ENCODE measurements at places on chromosomes 3 and 15.

DNA sequence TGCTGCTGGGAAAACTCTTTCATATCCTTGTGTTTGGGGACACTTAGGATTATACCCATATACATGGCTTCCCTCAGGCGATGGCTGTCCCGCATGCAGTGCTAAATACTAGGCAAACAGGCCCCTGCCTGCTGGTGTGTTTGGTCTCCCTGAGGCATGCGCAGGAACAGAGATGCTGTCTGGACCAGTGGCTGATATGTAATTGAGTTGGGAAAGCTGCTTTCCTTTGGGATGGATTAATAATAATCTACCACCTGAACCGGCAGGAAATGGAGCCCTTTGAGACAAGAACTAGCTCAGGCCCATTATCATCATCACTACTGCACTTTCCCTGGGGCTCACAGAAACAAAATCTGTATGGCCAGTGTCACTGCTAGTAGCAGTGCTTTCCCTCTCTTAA is 18.0 kb downstream of the ZDHHC3 start:
- DNase-seq, result no peak
- H3K27me3 ChIP-seq, result no peaks in the 10 kb centered on the region
- H3K4me1 ChIP-seq, result no peaks in the 10 kb centered on the region
- no peak overlapping the region for H3K4me3 ChIP-seq

DNA sequence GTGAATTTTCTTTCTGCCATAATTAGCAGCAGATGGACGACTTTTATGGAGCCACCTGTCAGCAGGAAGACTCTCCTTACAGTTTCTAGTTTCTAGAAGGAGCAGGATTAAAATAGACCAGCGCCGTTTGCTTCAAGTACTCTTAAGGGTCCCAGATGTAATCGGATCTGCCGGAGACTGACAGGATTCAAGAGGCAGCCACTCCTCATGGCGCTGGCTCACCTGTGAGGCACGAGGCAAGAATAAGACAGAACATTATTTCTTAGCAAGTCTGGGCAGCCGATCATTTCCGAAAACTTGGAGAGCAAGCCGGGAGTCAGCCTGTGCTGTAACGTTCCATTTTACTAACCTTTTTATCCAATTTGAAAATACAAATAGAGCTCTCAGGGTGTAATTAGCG is 410.4 kb upstream of the RORA start:
- no peak for DNase-seq
- H3K4me3 ChIP-seq, result no peak overlapping the region
- no peak overlapping the region for H3K27ac ChIP-seq
- H3K4me1 ChIP-seq, result no peaks in the 10 kb centered on the region
- peaks cover 2% of the 10 kb centered on the region for H3K27me3 ChIP-seq

GRCh38 chr3:173793963-173794362 is 396.4 kb downstream of the NLGN1 start:
- H3K27me3 ChIP-seq, result no peaks in the 10 kb centered on the region
- no peaks in the 10 kb centered on the region for H3K4me1 ChIP-seq
- H3K27ac ChIP-seq, result no peak overlapping the region
- no peak overlapping the region for H3K4me3 ChIP-seq
- no peak for DNase-seq

GRCh38 chr3:122961146-122961545 is 66.4 kb downstream of the SEMA5B start:
- no peak overlapping the region for H3K27ac ChIP-seq
- H3K36me3 ChIP-seq, result no peaks in the 10 kb centered on the region
- H3K4me1 ChIP-seq, result peaks cover 3% of the 10 kb centered on the region
- no peak overlapping the region for H3K4me3 ChIP-seq

DNA sequence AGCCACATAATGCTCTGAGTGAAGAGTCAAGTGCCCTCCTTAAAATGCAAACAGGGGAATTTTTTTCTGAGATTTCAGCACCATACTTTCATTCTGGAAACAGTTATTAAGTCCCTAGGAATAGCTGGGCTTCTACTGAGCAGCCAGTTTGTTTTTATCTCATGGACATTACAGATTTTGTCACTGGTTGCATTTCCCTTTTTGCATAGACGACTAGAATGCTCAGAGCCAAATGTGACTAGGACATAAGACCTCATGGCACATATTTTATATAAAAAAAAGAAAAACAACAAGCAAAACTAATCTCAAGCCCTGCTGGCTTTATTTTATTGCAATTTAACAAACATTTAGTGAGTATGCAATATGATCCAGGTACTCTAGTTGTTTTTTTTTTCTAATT is 112.7 kb upstream of the NANOGP8 start:
- H3K27me3 ChIP-seq, result no peaks in the 10 kb centered on the region
- H3K27ac ChIP-seq, result no peak overlapping the region
- H3K4me3 ChIP-seq, result no peak overlapping the region
- no peak for DNase-seq
- H3K36me3 ChIP-seq, result no peaks in the 10 kb centered on the region
- no peaks in the 10 kb centered on the region for H3K4me1 ChIP-seq

DNA sequence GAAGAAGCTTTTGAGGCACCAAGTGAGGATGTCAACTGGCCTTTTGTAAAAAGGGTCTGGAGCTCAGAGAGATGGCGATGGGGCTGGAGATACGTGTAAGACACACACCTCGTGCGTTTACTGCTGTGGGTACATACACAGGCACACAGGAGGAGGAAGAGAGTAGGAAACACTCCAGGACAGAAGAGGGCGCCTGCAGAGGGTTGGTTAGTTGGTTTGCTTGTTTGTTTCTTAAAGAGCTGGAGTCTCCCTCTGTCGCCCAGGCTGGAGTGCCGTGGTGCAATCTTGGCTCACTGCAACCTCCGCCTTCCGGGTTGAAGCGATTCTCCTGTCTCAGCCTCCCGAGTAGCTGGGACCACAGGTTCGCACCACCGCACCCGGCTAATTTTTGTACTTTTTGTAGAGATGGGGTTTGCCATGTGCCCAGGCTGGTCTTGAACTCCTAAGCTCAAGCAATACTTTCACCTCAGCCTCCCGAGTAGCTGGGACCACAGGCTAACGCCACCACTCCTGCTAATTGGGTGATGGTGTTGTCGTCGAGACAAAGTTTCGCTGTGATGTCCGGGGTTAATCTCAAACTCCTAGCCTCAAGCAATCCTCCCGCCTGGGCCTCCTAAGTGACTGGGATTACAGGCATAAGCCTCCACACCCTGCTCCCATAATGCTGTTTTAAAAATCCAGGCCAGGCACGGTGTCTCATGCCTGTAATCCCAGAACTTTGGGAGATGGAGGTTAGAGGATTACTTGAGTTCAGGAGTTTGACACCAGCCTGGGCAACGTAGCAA is 1.3 kb upstream of the PRR20G start:
- no peak overlapping the region for H3K27ac ChIP-seq
- no peaks in the 10 kb centered on the region for H3K27me3 ChIP-seq
- H3K4me3 ChIP-seq, result no peak overlapping the region
- H3K4me1 ChIP-seq, result no peaks in the 10 kb centered on the region
- H3K36me3 ChIP-seq, result no peaks in the 10 kb centered on the region

- DNase-seq, result no peak
- no peak overlapping the region for H3K4me3 ChIP-seq
- no peaks in the 10 kb centered on the region for H3K36me3 ChIP-seq
- no peaks in the 10 kb centered on the region for H3K4me1 ChIP-seq
- no peak overlapping the region for H3K27ac ChIP-seq
- peaks cover 4% of the 10 kb centered on the region for H3K27me3 ChIP-seq
Measured at GRCh38 chr3:54178376-54178775, 56.0 kb downstream of the CACNA2D3 start.

DNA sequence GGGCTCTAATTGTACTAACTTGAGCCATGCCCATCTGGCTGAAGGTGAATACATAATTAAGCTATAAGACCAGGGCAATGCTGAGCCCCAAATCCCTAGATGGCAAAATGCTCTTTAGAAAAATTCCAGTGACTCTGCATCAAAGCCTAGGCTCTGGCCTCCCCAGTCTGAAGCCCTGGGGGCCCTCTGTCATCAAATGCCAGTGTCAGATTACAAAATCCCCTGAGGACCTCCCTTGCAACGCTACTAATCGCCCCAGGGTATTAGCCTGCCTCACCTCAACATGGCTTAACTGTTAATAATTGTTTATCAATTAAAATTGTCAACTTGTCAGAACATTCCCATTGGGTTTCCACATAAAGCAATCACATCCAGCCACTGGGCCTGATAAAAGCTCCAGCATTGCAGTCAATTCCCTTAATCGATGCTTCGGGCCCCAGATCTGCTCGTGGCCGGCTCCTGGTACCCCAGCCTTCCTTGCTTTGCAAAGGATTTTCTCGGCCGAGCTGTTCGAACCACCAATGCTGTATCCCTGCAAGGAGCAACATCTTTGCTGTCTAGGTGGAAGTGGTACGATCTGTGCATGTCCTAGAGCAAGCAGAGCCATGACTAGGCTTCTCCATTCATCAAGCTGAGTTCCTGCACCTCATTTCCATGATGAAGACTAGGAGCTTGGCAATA is 151.7 kb downstream of the MEGF11 start:
- no peak overlapping the region for H3K4me3 ChIP-seq
- no peak overlapping the region for H3K27ac ChIP-seq
- H3K4me1 ChIP-seq, result no peaks in the 10 kb centered on the region
- no peak for DNase-seq

DNA sequence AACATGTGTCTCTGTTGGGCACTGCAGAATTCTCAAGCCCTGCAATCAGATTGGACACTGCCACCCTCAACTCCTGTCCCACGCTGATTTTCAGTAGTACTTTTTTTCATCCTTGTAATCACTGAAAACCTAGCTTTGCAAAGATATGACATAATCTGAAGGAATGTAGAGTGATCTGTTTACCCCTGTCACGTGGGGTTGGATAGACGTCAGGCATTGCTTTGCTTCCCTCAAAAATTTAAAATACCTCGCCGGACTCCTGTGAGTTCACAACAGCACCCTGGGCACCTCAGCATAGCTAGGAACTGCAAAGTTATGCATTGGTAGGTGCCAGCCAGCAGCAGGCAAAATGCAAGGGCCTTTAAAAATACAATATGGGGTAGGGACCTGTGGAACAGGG is 71.1 kb upstream of the OXTR start:
- DNase-seq, result no peak
- H3K4me1 ChIP-seq, result no peaks in the 10 kb centered on the region
- no peaks in the 10 kb centered on the region for H3K36me3 ChIP-seq
- no peak overlapping the region for H3K27ac ChIP-seq

DNA sequence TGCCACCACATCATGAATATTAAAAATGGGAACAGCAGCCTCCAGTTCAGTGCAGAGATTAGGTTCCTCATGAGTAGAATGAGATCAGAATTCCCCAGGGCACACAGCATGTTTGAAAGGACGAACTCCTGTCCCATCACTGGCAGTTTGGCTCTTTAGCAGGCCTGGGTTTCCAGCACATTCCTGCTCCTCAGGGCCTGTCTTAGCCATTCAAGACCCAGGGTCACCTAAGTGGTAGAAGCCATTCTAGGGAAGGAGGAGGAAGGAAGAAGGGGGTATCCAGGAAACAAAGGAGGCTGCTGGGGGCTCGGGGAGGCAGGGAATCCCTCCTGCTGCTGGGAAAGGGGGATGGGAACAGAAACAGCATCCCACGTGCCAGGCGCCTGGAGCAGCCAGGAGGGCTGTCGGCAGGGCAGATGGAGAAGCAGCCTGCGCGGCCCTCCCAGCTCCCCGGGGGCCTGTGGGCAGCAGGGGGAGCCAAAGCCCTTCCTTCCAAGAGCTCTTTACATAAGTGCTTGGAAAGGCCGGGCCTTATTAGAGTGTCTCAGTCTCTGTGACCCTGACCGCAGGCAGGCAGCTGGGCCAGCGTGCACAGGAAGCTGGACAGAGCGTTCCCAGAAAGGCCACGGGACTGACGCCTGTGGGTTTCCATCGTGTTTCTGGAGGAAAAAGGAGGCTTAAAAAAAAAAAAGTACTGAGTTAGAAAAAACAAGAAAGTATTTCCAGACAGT is 24.7 kb downstream of the LOXL1 start:
- no peaks in the 10 kb centered on the region for H3K27me3 ChIP-seq
- no peak overlapping the region for H3K4me3 ChIP-seq
- peaks cover 12% of the 10 kb centered on the region for H3K4me1 ChIP-seq
- DNase-seq, result peak; percentile 84
- H3K27ac ChIP-seq, result peak overlapping the region; percentile 78
- H3K36me3 ChIP-seq, result no peaks in the 10 kb centered on the region

DNA sequence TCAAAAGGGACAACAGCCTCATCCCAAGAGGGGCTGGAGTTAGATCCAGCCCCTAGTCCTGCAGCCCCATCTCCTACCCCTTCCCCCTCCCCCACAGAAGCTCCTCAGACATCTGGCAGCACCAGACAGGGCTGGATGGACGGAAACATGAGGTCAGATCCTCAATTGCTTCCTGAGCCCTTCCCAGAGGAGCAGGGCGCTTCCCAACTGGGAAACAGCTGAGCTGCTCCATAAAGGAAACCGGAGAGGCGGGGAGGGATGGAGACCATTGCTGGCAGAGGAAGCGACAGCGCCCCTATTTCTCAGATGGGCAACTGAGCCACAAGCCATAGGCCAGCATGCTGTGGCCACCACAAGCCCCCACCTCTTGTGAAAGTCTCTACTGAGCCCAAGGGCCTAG is 18.3 kb upstream of the CYP11A1 start:
- DNase-seq, result no peak
- H3K36me3 ChIP-seq, result no peaks in the 10 kb centered on the region
- H3K27ac ChIP-seq, result no peak overlapping the region
- no peak overlapping the region for H3K4me3 ChIP-seq
- peaks cover 27% of the 10 kb centered on the region for H3K4me1 ChIP-seq

- DNase-seq, result no peak
- no peaks in the 10 kb centered on the region for H3K27me3 ChIP-seq
- no peak overlapping the region for H3K27ac ChIP-seq
Measured at GRCh38 chr3:72390841-72391240, 457.4 kb downstream of the SHQ1 start.

- DNase-seq, result no peak
- H3K27ac ChIP-seq, result no peak overlapping the region
- no peak overlapping the region for H3K4me3 ChIP-seq
- H3K27me3 ChIP-seq, result no peaks in the 10 kb centered on the region
- H3K4me1 ChIP-seq, result peaks cover 13% of the 10 kb centered on the region
Measured at GRCh38 chr3:33044676-33045075, 52.3 kb downstream of the GLB1 start.

DNA sequence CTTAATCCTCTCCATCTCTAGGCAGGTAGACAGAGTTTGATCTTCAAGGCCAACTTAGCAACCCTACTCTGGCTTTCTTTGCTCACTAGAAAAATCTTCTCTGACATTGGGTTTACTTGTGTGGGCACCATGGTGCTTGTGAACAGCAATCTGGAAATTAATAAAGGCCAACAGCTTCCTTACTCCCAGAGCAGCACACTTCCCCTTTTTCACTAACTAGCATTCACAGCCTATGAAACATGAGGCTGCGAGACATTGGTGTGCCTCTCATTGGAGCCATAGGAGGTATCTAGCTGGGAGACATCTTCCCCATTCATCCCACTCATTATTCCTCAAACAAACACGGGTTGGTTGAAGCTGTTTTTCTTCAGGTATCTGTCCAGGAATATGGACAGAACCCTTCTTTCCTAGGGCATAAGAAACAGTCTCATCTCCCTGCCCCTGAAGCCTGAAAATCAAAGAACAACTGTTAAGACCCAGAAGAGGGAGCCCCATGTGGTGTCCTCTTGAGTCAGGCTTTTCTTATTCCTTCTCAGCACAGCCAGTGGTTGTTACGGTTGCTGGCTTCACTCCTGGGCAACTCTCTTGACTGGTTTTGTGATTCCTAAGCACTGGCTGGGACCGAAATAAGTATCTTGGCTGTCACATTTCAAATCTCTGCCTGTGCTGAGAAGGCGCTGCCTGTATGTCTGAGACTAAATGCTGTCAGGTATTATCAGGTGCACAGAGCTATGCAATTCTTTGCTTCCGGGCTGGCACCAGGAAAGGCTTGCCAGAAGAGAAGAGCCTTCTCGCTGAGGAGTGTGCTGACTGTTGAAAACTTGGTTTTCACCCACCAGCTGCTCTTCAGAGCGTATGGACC is 194.4 kb downstream of the FEZF2 start:
- no peaks in the 10 kb centered on the region for H3K27me3 ChIP-seq
- no peak for DNase-seq
- H3K4me1 ChIP-seq, result no peaks in the 10 kb centered on the region
- H3K4me3 ChIP-seq, result no peak overlapping the region
- H3K36me3 ChIP-seq, result no peaks in the 10 kb centered on the region
